ENCODE measurements at places on chromosomes 12 and 14. TPM values are rescaled to one million over a fixed set of nuclear protein-coding genes. Genes with fewer than 3 reads are reported as not detected.

Gene INHBC
- not detected for total RNA-seq

Gene AQP5
- not detected for total RNA-seq

Gene FLRT2
- total RNA-seq, result 2.6 TPM

Gene OSBPL8
- total RNA-seq, result 36.7 TPM

Gene TMEM121
- total RNA-seq, result 8.0 TPM

Gene OASL
- 0.25 TPM for total RNA-seq

Gene SERPINA5
- total RNA-seq, result 0.63 TPM

Gene C12orf42
- total RNA-seq, result not detected

Gene AKT1
- total RNA-seq, result 121 TPM

Gene CCDC198
- total RNA-seq, result 56.2 TPM

Gene CLMN
- total RNA-seq, result 5.3 TPM

Gene RD3L
- total RNA-seq, result not detected

Gene NOS1
- total RNA-seq, result not detected

Gene SPTB
- 1.8 TPM for total RNA-seq

Gene DPF3
- total RNA-seq, result 2.0 TPM

Gene RNASE1
- not detected for total RNA-seq

Gene TSPAN19
- total RNA-seq, result 0.13 TPM

Gene PLEKHD1
- total RNA-seq, result under 0.01 TPM

Gene BRAP
- total RNA-seq, result 9.9 TPM

Data from mesangial cell (primary cell).